ENCODE measurements at places on chromosomes 1 and 21.

DNA sequence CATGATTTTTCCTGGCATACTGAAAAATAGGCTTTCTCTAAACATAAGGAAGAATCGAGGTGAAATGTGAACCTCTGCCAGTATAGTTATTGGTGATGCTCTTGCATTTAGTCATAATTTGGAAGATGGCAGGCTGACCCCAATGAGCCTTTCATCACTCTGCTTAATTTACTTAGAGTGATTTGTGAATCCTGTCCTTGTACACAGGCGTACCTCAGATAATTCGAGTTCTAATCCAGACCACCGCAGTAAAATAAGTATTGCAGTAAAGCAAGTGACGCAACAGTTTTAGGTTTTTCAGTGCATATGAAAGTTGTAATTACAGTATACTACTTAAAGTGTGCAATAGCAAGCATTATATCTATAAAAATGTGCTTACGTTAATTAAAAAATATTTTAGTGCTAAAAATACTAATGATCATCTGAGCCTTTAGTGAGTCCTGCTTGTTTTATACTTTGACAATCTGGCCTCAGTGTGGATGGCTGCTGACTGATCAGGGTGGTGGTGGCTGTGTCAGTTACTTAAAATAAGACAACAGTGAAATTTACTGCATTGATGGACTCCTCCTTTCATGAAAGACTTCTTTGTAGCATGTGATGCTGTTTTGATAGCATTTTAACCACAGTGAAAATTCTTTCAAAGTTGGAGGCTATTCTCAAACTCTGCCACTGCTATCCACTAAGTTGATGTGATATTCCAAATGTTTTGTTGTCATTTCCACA lies 1.7 kb downstream of the PKNOX1 start:
- no peak for DNase-seq

- DNase-seq, result no peak
Measured at GRCh38 chr21:28269173-28269572, 723.5 kb downstream of the LTN1 start.

- no peak for DNase-seq
Measured at GRCh38 chr21:29287383-29287782, 11.3 kb upstream of the BACH1 start.

DNA sequence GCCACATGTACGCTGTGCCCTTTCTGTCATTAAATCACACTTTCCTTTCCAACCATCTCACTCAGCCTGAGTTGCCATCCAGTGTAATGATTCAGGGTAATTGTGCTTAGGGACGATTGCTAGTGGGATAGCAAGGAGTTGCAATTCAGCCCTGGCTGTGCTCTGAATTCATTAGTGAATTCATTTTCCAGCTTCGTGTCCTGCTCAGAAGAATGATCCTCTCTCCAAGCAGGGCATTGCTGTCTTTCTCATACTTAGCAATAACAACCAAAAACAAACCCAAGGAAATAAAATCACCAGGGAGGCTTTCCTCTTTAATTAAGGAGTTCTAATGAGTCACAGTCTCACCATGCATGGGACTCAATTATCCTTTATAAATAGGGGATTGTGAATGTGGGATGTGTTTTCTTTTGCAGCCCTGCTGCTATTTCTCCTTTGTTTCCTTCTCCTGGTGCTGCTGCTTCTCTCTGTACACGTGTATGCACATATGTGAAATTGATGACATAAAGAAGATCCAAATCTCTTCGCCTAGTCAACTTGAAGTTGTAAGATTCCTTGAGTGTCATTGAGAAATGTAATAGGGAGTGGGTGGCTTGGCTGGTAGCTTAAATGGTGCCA lies 167.0 kb downstream of the TSEN15 start:
- DNase-seq, result no peak

DNA sequence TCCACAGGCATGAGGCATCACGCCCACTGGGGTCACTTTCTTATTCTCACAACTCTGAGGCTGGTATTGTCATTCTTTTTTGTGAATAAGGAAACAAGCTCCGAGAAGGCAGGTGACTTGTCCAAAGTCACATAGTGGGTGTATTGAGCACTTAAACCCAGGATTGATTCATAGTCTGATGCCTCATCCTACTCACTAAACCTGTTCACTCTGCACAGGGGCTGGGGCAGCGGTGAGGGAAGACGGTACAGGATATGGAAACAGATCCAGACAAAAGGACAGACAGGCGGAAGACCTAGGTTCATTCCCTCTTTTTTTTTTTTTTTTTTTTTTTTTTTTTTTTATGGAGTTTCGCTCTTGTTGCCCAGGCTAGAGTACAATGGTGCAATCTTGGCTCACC lies 56.6 kb downstream of the NKAIN1 start:
- no peak for DNase-seq

DNA sequence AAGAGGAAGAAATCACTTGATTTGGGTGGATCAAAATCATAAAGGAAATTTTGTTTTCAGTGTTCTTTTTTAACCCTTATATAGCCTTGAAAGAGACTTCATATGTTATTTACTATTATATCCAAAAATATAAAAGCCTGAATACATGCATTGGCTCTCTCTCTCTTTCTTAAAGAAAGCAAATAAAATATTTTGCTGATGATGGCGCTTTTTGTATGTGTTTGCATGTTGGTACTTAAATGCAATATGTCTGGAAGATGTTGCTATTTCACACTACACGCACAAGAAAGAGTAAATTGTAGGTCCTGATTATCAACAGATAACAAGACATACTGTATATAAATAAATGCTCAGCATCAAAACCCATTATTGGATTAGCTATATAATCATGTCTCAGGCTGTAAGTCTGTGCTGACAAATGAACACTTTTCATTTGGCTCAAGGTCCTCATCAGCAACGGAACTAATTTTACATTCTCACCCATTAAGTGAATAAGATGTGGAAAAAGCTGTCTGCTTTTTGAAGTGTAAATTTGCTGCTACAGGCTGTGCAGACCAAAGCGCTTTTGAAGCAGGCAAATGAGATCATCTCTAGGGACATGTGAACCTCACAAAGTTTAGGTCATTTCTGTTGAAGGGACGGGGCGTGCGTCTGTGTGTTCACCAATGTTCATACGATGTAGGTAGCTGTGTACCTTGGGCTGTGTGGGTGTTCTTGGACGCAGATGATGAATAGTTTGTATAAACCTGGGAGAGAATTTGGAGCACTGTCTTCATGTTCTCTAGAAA lies 122.4 kb upstream of the LMO4 start:
- no peak for DNase-seq

DNA sequence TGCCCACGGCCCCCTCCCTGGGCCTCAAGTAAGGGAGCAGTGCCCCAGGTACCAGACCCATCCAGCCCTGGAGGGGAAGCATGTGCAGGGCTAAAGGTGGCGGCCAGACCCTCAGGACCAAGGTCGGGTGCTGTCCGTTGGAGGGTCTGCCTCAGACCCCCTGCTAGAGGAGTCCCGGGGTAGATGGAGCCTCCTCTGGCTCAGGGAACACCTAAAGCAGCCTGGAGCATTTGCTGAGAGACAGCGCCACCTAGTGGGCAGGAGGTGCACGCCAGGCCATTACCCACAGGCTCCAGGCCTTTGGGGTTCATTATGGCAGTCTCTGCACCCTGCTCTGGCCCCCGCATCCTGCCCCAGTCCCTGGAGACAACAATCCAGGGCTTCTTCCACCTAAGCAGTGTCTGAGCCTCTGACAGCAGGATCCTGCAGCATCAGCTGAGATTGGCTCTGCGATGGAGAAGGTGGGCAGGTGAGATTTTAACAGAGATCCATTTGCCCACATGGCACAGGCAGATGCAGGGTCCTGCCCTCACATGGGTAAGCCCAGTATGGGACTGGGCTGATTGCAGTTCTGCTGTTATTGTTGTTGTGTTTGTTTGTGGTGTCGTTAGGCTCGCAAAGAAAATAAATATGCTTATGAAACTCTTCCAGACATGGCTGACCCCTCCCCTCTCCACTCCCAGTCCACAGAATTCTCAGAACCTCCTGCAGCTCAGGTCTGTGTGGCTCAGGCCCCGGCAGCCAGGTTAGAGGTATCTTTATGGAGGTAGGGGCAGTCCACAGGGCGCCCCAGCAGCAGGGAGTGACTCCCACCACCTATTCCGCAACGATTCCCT lies 42.4 kb downstream of the CTNNBIP1 start:
- DNase-seq, result peak; percentile 85

DNA sequence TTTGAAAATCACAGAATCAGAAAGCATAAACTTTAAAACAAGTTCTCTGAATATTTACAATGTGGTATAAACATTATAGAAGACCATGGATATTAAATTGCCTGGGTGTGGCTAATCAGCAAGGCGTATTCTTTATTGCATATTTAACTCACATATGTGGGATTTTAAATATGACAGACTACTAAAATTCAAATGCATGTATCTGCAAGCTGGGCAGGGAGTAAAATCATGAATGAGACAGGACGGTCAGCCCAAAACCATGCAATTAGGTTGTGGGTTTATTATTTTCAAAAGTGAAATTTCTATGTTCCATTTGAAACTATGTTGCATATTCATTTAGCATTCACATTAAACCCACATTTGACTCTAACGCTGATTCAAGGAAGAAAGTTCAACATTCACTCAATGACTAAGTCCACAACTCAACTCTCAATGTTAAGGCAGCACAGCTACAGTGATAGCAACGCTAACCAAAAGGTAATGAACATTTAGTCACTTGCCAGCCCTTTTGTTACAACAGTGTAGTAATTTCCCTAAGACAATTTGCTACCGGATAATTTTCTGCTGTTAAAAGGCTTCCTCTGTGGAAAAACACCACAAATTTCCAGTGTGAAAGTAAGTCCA lies 6.3 kb upstream of the SYNJ1 start:
- DNase-seq, result no peak

- no peak for DNase-seq
Measured at GRCh38 chr1:7896994-7897393, 43.6 kb downstream of the TNFRSF9 start.

DNA sequence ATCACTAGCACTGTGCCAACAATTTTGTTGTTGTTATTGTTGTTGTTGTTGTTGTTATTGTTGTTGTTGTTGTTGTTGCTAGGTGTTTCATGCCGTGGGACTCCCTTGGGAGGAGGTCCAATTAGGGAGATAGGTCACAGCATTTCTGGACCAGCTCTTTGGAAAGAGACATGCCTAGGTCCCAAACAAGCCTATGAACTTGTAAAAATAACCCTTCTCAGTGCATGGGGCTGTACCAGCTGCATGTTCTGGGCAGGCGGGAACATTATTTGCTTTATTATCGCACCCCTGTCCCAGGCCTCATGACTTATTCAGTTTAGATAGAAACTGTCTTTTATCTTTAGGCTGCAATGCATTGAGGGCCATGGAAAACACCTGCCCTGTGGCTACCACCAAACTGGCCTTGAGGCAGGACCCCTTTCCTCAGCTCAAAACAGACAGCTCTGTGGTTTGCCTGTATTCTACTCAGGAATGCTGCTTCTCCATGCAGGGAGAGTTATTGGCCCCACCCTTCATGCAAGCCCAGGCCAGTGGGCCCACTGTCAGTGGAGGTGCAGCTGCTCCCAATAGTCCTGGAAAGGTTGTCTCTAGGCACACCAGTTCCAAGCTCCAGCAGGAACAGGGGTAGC lies 386.5 kb upstream of the BRINP3 start:
- DNase-seq, result no peak

DNA sequence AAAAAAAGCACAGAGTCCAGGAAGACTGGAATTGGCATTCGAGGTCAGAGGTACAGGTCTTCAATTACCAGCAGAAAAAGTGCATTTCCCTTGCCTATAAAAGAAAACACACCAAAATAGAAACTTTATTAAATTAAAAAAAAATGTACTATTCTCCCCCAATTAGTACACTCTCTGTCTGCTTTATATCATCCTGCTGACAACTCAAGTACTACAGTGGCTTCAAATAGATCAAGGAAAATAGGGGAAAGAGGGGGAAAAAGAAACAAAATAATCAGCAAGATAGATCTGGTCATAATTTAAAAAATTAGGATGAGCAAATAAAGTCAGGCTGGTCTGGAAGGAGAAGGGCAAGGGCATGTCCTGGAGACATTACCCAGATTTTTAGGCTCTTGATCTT lies 315.1 kb downstream of the PAPPA2 start:
- no peak for DNase-seq

DNA sequence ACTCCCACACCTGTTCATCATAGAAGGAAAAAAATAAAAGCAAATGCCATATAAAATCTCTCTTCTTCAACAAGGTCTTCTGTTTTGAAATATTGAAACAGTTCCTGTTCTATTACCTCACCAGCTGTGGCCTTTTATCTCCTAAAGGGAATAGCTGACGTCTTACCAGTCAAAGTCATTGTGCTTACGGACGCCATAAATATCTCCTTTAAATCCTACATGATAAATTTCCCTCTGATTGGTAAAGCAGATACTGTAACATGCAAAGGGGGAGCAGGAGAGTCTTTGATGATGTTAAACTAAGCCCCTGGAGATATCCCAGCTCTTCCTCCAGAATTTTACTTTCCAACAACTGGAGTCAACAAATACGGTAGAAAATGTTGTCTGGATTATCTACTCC lies 168.4 kb downstream of the ZC3H11B start:
- DNase-seq, result no peak

GRCh38 chr1:153945131-153945794 lies 1.3 kb downstream of the DENND4B start:
- peak; percentile 51 for DNase-seq

GRCh38 chr1:159817276-159818041 lies 9.2 kb upstream of the SLAMF8 start:
- no peak for DNase-seq

DNA sequence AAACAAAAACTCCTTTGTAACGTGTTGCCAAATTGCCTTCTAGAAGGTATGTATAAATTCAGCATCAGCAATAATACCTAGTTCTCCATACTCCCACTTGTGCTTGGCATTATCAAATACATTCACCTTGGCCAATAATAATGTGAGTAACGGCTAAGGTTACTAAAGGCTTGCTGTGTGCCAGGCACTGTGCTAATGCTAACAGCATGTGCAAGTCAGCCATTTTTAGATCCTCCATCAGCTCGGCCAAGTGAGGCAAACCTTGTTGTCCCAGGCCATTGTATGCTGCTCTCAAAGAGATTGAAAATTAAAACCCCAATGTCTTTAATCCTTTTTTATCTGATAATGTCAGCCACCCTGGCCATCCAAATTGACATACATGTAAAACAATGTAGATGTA lies 48.1 kb downstream of the STYXL2 start:
- DNase-seq, result no peak

- no peak for DNase-seq
Measured at GRCh38 chr1:29683472-29683871, 447.1 kb downstream of the PTPRU start.

- DNase-seq, result no peak
Measured at GRCh38 chr1:6888268-6888667, 103.0 kb downstream of the CAMTA1 start.

- DNase-seq, result no peak
Measured at GRCh38 chr1:92408825-92409224, 77.9 kb downstream of the GFI1 start.

GRCh38 chr1:193476748-193477147 lies 290.3 kb upstream of the B3GALT2 start:
- no peak for DNase-seq

Measured in activated CD4-positive, CD25-positive, alpha-beta regulatory T cell treated with anti-CD3 and anti-CD28 coated beads, Interleukin-2, amount 50 U/mL, for 16 hours (primary cell).